ENCODE measurements at places on chromosomes 1 and 21.

- DNase-seq = no peak
These were observed 27.4 kb downstream of the C1orf116 start for GRCh38 chr1:207004931-207005830.

DNA sequence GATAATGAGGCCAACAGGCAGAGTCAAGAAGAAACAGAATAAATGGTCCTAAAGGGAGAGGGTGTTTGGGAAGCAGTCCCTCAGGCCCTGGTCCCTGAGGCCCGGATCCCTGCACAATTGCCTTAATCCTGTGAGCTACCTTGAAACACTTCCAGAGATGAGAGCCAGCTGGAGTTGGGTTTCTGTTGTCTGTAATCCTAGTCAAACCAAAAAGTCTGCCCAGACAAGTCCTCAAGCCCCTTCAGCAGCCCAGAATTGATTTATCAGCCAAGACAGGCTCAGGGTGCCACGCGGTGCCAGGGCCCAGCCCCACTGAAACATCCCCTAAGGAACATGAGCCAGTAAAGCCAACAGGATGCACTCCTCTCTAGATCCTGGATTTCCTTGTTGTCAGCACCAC lies 16.4 kb upstream of the CLSTN1 start:
- no peak for DNase-seq

DNA sequence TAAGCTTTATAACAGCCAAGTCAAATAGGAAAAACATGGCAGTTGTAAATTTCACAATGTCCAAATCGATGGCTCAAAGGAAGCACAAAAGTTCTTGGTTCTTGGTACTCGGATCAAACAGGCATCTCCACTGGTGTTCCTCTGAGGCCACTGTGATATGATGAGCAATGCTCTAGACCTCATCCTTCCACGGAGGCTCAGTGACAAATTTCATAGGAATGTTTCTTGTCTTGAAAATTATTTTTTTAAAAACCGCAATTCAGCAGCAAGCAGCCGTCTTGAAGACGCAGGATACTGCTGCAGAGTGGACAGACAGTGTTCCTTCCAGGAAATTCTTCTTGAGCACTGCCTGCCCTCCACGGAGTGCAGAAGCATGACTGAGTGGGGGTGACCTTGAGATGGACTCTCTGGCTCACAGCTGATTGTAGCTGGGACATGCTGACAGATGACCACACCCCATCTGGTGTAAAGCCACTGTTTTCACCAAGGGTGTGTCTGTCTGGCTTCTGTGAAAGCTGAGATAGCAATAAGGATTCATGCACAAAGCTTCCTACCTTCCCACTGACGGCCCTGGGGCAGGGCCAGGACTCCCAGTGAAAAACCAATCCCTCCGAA lies 61.9 kb downstream of the TIAM1 start:
- no peak for DNase-seq

DNA sequence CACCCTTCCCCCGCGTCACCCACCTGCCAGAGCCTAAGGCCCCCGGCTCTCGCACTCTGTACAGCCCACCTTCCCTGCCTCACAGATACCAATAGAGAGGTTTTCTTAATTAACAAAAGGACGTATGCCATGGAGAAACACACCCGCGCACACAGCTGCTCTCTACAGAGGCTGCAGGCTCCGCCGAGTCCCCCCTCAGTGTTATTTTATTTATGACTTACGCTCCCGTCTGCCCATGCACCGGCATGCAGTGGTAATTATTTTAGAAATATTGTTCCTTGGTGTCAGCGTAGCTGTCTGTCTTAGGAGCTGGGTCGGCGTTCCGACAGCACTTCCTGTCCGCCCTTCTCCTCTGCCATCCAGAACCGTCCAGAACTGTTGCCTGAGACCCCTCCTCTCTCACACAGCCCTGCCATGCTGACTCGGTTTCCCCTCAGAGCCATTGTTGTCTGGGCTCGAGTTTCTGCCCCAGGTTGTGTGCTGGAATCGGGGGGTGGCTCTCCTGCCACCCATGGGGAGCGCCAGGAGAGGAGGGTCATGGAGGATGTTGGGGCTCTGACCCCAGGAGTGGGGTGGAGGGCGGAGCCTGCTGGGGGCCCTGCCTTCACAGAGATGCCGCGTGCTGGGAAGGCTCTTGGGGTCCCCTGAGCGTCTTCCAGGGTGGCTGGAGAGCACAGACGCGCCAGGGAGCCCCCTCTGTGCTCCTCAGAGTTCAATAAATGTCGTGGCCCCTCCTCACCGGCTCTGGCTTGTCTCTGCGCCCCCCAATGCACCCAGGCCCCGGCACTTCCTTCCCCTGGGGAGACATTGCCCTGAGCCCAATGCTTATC lies 39.6 kb upstream of the COL6A1 start:
- no peak for DNase-seq

GRCh38 chr1:197876894-197877293 lies 25.5 kb upstream of the C1orf53 start:
- DNase-seq = no peak

DNA sequence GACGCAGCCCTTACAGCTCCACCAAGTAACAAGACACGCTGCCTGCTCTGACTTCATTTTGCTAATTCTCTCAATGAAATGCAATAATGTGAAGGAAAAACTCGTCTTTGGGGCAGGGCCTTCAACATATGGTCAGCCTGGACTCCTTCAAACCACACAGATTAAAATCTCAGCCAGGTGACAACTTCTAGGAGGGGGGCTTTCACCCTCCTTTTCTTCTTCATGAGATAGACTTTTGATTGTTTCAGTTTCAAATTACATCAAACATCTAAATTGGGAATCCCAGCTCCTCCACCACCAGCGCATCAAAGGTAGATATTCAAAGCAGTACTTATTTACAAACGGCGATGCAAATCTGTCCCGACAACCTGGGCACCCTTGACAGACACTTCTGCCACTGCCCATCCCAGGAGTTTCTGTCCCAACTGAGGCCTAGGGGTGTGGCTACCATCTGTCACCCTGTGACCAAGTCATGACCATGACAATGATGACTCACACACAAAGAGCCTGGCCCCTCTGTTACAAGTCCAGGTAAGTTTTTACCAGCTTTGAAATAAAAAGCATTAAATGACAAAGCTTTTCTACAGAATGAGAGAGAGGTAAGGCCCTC lies 29.7 kb downstream of the SSBP3 start:
- no peak for DNase-seq

- no peak for DNase-seq
These were observed 11.5 kb downstream of the LAMC1 start for GRCh38 chr1:183034682-183035081.

GRCh38 chr1:156958247-156958714 lies 37.8 kb downstream of the LRRC71 start:
- no peak for DNase-seq

DNA sequence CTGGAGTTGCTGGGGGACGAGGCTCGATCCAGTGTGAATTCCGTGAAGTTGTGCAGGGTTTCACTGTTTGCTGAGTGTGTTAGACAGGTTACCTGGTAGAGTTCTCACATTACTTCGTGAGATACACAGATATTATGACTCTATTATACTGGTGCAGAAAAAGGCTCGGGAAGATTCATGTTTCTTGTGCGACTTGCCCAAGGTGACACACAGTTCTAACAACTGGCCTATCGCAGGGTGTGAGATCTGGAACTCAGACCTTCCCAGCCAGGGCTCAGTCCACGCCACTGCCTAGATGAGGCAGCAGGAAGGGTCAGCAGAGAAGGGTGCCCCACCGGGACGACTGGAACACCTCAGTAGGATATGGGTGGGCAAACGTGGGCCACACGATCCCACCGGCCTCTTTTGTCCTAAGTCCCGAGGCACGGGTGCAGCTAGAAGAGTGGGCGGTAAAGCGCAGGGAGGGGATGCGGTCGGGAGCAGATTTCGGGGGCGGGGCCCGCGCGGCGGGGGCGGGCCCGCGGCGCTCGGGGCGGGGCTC lies 296 bp upstream of the RNPEP start:
- DNase-seq = peak; percentile 86

DNA sequence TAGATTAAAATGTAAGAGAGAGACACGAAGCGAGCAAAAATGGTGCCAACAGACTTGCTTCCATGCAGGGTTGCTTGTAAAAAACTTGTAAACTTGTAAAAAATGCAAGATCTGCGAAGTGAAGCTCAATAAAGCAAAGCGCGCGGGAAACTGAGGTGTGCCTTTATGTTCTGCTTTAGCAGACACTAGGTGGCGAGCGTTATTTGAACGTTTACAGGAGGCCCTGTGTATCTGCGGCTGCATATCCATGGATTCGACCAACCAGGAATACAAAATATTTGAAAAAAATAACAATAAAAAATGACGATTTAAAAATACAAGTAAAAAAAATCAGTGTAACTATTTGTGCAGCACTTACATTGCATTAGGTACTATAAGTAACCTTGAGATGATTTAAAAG lies 1.5 kb downstream of the UBE2G2 start:
- DNase-seq = no peak

- DNase-seq = no peak
These were observed 321.7 kb downstream of the SEC16B start for GRCh38 chr1:177648138-177648537.

DNA sequence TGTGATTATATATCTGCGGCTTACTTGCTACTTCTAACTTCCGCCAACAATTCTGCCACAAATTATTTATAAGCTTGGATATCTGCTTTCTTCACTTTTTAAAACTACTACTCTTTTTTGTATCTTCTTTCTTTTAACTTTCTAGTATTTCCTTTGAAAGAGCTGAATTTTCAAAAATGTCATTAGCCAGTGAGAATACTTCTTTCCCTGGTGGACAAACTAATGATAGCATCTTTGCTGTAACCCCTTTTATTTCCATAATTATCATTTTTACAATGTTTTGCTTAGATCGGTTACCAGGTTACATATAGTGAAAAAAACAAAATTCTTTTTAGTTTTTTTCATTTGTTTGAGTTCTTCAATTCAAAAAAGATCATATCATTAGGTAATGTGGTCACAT lies 355.9 kb upstream of the ADGRL4 start:
- no peak for DNase-seq

- DNase-seq = peak; percentile 94
These were observed 34.4 kb downstream of the COL18A1 start for GRCh38 chr21:45439161-45439872.

DNA sequence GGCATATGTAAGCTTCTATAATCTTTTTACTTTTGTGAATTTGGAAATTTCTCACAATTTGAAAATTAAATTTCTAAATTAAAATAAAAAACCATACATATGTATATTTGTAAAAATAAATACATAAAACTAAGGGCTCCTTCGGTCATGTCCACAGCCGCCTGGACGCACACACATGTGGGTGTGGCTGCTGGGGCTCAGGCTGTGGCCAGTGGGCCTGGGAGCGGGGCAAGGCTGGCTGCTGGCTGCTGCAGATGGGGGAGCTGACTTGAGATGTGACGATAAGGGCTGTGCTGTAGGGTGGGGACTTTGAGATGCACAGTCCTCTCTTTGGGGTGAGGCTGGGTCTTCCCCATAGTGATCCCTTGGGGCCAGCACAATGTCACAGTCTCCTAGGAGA lies 4.8 kb downstream of the RER1 start:
- no peak for DNase-seq

DNA sequence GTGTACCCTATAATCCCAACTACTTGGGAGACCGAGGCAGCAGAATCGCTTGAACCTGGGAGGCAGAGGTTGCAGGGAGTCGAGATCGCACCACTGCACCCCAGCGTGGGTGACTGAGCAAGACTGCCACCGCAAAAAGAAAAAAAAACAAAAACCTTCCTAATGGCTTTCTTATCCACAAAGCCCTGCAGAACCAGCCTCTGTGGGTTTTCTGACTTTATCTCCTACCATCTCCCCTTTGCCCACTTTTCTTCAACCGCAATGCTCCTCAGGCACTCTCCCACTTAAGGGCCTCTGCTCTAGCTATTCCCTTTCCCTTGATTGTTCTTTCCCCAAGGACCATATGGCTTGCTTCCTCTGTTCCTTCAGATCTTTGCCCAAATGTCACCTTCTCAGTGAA lies 67.9 kb upstream of the PUM1 start:
- DNase-seq = no peak

GRCh38 chr1:172662464-172663109 lies 3.7 kb downstream of the FASLG start:
- no peak for DNase-seq

DNA sequence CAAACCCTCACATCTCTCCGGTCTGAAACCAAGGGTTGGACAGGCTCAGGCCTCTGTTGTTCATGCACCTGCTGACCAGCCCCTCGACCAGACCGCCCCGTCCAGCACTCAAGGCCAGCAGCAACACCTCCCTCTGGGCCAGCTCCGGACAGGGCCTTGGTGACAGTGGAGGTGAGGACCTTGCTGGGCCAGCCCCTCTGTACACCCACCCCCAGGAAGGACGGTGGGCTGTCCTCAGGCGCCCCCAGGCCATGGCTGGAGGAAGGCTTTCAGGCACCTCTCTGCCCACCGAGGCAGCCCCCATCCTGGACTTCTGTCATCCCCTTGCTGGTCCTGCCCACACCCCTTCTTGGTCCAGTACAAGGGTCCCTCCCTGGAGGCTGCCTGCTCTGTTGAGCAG lies 48.6 kb downstream of the MEGF6 start:
- DNase-seq = no peak

- DNase-seq = no peak
These were observed 17.3 kb upstream of the ETS2 start for GRCh38 chr21:38788275-38788905.

GRCh38 chr1:113031171-113031933 lies 41.6 kb upstream of the LRIG2 start:
- no peak for DNase-seq

- DNase-seq = no peak
These were observed 40.2 kb upstream of the IL10 start for GRCh38 chr1:206812471-206812870.

DNA sequence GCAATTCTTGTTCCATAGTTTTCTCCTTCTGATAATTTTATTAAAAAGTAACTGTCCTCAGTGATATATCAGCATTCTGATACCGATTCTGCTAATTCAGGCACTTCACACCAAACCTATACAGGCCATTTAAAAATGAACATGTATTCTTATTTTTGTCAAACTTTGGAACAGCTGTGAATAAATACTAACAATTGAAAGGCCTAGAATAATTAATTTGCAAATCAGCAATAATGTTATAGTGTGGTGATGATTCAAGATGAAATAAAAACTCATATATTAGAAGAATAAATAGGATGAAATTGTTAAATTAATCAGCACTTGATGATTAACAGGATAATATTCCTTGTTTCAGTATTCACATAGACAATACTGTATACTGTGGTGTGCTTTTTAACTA lies 9.9 kb downstream of the CDKN2C start:
- no peak for DNase-seq

- DNase-seq = no peak
These were observed 175.2 kb downstream of the KCNT2 start for GRCh38 chr1:196433000-196433399.

- DNase-seq = no peak
These were observed 40.3 kb downstream of the UMODL1 start for GRCh38 chr21:42111470-42111743.

DNA sequence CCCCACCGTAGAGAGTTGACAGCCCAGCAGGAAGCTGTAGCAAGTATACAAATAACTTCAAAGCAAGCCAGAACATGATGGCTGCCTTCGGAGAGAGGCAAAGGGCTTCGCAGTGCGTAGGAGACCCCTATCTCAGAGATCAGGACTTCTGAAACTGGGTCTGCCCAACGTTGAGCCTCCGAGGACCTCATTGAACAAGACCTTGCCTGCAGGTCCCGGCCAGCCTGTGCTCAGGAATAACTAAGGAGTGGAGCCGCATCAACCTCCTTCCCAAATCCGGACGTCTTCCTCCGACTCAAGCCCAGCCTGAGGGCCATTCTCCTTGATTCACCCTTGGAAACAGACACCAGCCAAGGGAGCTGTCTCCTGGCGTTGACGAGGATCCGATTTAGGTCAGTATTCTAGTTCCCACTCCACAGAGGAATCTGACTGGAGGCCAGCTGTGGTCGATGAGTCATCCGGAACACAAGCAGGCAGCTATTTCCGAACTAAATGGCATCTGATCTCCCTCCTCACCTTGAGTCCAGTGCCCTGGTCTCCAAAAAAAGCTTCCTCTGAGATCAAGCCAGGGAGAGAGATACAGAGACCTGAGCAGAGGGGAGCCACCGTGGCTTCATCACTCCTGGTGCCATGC lies 166.5 kb upstream of the COA6 start:
- DNase-seq = no peak
